ENCODE measurements at places on chromosomes 7 and 10.

DNA sequence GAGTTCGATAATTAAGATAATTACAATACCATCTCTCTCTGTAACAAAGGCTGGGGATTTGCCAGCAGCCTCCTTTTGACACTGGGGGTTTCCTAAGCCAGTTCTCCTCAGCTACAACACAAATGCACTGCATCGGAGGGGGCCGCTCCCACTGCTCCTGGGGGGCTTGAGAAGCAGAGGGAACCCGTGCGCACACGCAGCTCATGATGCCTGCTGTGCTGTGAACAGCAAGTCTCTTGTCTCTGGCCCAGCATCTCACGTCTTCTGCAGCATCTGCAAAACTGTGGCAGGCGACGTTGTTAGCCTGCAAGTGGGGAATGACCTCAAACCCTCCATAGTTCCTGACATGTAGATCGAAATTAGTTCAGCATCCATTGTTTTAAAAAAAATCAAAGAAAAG, 5.5 kb downstream of the VIPR2 start:
- no peak for DNase-seq

GRCh38 chr10:80517416-80518142, 20.1 kb upstream of the SH2D4B start:
- no peak for DNase-seq

DNA sequence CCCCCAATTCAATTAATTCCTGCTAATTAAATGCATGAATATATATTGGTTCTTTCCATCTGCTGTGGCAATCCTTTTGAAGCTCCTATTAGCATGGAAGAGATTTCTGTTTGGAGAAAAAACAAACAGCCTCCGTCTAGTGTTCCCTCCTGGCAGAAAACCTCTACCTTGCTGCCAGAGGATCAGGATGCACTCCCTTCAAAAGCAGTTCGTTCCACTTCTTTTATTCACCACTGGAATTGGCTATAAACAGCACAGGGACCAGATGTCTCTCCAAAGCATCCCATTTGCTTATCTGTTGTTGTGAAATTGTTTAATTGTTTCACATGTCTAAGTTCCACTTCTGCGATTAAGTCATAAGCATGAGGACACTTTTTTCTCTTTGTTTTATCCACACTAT, 77.8 kb upstream of the PTN start:
- DNase-seq: no peak

DNA sequence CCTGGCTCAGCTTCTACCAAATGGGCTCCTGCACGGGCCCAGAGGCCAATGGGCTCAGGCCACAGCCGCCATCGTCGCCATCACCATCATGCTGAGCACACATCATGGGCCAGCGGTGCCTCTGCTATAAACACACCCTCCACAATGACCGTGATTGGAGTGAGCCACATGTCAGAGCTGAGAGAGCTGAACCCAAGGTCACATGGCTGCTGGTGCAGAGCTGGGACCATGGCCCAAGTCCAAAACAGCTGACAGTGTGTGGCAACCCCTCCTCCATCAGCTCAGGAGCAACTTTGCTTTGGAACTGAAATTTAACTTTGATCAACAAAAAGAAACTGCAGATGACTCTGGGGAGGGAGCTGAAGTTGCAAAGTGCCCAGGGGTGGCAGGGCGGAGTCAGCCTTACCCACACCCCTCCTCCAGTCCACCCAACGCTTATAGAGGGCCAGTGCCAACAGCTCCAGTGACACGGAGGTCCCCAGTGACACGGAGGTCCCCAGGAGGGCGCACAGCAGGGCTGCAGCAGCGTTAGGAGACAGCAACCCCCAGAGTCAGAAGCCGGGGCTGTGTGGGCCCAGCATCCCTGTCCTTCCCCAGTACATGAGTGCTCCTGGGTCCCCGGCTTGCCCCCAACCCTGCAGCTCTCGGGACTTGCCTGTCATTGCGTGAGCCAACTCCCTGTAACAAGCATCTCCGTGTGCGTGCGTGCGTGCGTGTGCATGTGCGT, 249.6 kb downstream of the ELFN1 start:
- DNase-seq: no peak

DNA sequence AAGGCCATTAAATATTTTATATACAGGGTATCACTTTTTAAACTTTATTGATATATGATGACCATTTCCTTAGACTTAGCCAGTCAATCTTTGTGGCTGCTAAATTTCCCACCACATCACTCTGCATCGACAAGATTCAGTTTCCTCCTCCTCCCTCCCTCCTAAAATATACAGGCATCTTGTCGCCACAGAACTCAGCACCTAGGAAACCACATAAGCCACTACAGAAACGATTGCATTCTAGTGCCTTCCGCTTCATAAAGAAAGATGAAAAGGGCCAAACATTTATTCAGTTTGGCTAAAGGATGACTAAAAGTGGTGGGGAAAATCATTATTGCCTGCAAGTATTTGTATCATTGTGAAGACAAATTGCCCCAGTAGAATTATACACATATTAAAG, 30.7 kb downstream of the ERCC6 start:
- no peak for DNase-seq

DNA sequence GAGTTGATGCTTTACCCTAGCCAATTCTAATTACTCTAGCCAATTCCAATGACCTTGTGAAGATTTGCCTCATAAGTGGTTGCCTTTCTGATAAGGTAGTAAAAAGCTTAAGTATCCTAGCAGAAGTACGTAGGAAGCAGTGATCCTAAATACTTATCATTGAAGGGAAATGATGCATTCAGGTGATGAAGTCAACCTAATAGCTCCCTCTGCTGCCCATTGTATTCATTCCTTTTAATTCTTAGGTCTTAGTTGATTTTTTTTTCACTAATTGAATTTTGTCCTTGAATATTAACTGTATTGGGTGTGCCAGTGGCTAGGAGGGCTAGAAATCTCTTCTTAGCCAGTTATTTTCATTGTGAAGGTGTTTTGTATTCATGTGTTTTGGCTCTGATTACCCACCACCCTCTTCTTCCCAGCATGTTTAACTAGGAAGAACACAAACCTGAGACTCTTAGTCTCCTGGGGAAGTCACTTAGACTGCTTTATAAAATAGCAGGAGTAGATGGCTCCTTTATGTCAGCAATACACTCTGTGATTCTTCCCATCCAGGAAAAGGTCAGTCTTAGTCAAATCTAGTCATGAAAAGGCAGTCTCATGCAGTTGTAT, 46.3 kb downstream of the PLEKHA8 start:
- DNase-seq: no peak

GRCh38 chr7:66070222-66070621, 5.4 kb upstream of the ASL start:
- DNase-seq: no peak

GRCh38 chr10:117503244-117504205, 39.0 kb upstream of the EMX2 start:
- no peak for DNase-seq

DNA sequence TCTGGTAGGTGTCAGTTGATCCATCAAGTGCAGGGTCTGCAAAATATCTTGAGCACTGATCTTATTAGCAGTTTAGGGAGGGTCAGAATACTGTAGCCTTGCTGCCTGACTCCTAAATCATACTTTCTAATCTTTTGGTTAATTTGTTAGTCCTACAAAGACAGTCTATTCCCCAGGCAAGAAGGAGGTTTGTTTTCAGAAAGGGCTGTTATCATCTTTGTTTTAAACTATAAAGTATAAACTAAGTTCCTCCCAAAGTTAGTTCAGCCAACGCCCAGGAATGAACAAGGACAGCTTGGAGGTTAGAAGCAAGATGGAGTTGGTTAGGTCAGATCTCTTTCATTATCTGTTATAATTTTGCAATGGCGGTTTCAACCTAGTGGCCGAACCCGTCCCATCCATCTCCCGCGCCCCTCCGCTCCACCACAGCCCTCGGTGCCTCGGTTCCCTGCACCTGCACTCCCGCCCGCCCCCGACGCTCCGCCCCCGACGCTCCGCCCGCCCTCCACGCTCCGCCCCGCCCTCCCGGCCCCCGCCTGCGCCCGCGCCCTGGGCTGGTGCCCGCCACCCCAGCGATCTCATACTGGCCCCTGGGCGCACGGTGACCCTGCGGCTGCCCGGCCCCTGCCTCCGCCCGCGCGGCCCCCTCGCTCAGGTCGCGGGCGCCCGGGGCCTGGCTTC, at the start of gene ADCK2:
Gene ADCK2, plus strand, starts transcription at position 564 of the 681 bp plus-strand sequence. CDS start 386 bp downstream, outside the sequence.
- peak; percentile 80 for DNase-seq

GRCh38 chr10:11425296-11425610, 186.2 kb downstream of the USP6NL start:
- peak; percentile 7 for DNase-seq

DNA sequence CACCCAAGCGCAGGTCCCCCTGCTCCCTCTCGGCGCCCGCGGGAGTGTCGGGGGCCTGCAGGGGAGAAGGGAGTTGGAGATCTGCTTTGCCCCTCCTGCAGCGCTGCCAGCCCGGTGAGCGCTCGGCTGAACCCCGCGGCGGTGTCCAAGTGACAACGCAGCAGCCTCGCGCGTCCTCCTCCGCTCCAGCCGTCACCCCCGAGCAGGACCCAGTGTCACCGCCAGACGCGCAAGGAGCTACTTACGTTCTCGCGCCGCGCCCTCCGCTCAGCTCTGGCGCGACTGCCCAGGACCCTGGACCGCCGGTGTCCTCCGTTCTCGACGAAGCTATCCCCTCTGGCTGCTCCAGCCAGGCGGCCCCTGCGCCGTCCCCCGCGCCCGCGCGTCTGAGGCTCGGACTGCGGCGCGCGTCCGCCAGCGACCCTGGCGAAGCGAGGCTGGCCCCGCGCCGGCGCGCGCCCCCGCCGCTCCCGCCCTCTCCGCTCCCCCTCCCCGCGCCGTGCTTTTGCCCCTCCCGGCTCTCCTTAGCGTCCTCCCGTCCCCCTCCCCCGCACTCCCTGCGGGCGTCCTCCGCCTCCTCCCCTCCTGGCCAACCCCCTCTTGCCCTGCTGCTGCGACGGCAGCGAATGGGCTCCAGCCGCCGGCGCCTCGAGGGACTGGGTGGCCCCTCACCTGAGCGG, at the start of gene NRCAM:
Gene NRCAM, minus strand, starts transcription at position 439 of the 680 bp plus-strand sequence. CDS start 216,372 bp downstream, outside the sequence.
- DNase-seq: peak; percentile 75

GRCh38 chr7:79691074-79691473, 237.6 kb upstream of the MAGI2 start:
- no peak for DNase-seq

DNA sequence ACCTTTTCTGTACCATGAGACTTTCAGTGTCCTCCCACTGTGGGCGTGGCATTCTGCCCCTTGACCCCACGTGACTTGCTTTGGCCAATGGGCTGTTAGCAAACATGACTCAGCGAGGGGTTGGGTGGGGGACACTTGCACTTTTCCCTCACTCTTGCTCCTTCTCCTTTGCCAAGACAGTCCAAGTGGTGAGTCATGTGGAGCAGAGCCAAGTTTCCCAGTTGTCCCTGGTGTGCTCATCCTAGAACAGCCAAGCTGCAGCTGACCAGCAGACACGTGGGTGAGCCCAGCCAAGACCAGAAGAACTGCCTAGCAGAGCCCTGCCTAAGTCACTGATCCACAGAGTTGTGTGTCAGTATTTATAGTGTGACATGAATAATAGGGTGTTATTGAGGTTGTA, 82.8 kb upstream of the CPXM2 start:
- no peak for DNase-seq

DNA sequence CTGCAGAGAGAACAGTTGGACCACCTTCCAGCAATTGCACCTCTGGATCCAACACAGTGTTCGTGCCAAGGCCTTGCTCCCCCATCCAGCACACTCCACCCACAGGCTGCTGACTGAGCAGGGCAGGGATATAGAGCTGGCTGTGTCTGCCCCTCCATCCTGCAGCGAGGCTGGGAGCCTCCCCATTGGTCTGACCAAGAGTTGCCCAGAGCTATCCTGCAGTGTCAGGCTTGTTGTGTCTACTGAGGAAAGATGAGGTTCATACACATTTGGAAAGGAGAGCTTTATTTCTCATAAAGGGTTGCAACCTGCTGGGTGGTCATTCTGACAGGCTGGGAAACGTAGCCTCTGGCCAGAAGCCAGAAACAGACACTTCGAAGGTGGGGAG, 27.1 kb downstream of the PRF1 start:
- DNase-seq: no peak

DNA sequence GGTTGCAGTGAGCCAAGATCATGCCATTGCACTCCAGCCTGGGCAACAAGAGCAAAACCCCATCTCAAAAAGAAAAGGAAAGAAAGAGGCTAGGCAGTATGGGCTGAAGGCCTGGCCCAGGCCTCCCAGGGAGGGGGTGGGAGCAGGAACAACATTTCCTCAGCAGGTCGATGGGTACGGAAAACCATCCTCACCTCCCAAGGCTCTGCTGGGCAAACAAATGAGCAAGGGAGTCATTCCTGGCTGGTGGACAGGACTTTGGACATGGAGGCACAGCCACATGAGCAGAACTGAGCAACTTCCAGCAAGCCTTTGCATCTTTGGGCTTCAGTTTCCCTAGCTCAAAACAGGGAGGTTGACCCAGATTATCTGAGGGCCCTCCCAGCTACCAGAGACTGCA, 13.0 kb downstream of the OGDHL start:
- no peak for DNase-seq
